ENCODE measurements at places on chromosomes 7 and 10.
A peak's percentile ranks its signal among the peaks of the same experiment; 100 is the strongest.

DNA sequence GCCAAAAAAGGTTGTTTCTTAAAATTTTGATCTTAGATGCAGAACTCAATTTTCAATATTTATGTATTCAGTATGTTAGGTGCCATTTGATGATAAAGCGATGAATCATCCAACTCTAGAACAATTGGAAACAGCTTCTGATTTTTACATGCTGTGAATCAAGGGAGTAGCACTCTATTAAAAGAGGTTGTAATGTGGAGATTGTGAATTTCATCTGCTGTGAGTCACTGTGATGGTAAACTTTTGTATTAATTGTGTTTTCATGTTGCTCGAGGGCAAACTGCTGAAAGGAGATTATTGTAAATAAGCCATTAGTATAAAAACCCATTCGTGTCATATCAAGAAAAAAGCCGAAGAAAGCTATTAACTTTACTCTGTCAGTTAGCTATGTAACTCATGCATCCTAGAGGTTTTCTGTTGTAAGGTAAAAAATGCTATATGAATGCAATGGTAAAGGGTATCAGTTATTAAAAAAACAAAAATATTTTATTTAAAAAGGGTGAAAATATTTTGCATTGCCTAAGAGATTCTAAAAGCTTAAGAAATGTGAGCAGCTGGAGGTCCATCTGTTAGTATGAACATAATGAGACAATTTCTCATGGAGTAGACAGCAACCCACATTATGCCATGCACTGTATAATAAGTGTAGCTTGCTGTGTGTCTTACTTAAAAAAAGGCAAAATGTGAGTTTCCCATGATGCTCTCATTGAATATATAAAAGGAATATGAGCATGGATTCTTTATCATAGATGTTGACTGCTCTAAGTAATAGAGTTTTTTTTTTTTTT is 511.0 kb upstream of the PCDH15 start:
- DNase-seq: no peak

DNA sequence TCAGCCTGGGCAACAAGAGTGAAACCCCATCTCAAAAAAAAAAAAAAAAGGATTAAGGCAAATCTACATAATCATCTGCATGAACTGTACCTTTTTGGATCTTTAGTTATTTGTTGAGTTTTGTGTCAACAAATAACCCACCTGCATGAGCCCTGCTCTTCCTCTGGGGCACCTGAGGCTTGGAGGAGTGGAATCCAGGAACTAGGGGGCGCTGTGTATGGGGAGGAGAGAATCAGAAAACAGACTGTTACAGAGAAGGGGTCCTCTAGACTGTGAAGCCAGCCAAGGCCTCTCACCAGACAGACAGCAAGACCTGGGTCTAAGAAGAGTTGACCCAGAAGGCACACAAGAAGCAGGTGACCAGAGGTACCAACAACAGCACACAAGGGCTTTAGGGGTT is 682.8 kb upstream of the NRP1 start:
- DNase-seq: no peak

- DNase-seq: no peak
These were observed 568.6 kb downstream of the KCNMA1 start for GRCh38 chr10:77068969-77069368.

- no peak for DNase-seq
These were observed 22.8 kb downstream of the VPS26A start for GRCh38 chr10:69146759-69147158.

DNA sequence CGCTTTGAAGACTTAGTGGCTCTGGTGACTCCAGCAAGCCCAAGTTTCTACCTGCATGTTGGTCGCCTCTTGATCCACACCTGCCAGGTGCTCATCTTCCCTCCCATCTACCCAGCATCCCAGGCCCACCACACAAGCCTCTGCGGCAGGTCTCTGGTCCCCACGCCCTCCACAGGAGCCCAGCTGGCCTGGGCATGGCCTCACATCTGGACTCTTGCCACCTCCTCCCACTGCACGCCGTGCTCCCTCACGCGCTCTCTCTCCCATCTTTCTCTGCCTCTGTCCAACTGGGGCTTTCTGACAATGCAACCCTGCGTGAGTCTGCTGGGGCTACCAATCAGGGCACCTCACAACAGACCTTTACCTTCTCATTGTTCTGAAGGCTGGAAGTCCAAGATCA is 50.2 kb upstream of the FGFR2 start:
- DNase-seq: peak; percentile 76

- no peak for DNase-seq
These were observed 237.1 kb upstream of the GALNT17 start for GRCh38 chr7:70894799-70895198.

DNA sequence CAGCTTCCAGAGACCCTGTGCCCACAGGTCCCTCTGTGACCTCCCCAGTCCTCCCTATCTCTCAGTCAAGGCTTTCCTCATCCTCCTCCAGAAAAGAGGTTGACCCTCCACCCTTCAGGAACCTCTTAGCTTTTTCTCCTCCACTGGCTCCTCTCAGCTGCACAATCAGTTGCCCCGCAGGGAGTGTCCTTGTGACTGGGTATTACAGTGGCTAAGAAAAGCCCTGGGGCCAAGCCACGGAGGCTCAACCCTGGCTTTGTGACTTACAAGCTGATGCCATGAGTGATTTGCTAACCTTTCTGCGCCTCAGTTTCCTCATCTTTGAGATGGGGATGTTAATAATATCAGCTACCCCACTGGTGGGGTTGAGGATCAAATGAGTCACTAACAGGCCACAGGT is 66.4 kb upstream of the ZMIZ1 start:
- no peak for DNase-seq

- DNase-seq: no peak
These were observed 37.3 kb downstream of the BMPR1A start for GRCh38 chr10:86793696-86794095.

- peak; percentile 22 for DNase-seq
These were observed 62.4 kb downstream of the LSM5 start for GRCh38 chr7:32427769-32428291.

DNA sequence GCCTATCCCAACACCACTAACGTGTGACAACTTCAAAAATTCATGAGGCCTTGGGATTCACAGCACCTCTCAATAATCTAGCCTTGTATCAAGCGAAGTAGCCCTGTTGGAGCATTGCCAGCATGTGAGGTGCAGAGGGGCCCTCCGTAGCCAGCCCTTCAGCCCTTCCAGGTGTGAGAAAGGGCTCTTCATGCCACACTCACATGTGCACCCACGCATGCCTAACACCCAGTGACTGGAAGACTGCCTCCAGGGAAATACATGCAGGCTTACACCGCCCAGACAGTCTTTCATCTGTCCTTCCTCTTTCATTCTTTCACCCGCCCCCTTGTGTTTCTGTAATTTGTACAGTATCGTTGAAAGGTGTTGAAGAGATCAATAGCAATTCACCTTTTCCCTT is 26.1 kb downstream of the LRRC4 start:
- no peak for DNase-seq

GRCh38 chr10:11010582-11010981 is 7.1 kb upstream of the CELF2 start:
- DNase-seq: no peak

DNA sequence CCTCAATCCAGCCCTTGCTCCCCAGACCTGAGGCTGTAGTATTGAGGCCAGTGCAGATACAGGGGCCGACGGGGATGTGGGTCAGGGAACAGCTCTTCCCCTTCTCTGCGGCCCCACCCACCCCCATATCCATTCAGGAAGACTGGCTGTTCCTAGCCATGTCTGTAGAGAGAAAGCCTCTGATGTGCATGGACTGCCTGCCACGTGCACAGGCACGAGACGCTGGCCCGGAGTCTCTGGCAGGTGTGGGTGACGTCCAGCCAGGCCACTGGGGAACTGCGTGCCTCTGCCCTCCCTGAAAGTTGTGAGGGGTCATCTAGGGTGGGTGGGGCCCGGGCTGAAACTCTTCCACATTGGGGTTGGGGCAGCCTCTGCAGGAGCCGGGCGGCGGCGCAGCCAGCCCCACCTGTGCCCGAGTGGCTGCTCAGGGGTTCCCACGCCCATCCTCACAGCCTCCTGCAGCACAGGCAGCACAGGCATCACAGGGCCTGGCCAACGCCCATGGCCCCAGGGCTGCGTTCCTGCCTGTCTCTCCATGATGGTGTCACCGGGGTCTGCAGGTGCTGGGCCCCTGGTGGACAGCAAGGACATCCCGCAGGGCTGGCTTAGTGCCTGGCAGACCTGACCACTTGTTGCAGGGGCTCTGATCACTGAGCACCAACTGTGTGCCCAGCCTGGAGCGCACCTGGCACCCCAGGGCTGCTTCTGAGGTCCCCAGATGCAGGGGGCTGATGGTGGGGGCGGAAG is 27.5 kb downstream of the MICALL2 start:
- DNase-seq: no peak

- no peak for DNase-seq
These were observed 12.4 kb downstream of the DIP2C start for GRCh38 chr10:677038-677437.

DNA sequence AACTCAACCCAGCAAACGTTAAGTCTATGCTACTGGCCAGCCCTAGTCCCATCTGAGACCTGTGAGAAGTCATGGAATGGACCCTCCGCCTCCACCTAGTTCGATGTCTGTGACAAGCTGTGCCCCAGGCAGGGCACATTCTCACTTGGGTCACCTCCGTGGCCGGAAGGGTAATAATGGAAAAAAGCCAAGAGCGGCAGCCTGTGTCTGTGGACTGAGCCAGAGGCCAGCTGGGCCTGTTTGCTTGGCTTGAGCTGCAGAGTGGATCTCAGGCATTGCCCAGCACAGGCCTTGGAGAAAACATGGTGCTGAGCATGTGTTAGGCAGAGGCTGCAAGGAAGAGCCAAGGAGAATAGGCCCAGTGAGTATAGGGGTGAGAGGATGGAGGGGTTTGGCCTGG is 97.8 kb downstream of the GALNT17 start:
- DNase-seq: no peak

DNA sequence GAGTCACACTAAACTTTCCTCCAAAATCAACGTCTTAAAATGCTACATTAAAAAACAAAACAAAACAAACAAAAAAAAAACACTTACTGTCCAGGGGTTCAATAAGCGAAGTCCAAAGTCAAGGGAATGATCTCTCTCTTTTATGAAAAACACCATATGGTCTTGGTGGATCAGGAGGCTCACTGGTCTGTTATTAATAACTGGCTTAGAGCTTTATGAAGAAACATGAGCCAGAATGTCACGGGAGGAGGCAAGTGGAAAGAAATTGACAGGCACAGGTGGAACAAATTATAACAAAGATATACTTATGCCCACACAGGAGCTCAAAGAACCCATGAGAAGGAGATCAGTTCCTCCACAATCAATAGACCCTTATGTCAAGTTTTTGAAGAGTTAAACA is at the start of gene MRLN:
MRLN (minus strand) TSS at position 189 of the 400 bp plus-strand sequence.
- no peak for DNase-seq

- no peak for DNase-seq
These were observed 19.6 kb downstream of the CABCOCO1 start for GRCh38 chr10:61682323-61682722.

DNA sequence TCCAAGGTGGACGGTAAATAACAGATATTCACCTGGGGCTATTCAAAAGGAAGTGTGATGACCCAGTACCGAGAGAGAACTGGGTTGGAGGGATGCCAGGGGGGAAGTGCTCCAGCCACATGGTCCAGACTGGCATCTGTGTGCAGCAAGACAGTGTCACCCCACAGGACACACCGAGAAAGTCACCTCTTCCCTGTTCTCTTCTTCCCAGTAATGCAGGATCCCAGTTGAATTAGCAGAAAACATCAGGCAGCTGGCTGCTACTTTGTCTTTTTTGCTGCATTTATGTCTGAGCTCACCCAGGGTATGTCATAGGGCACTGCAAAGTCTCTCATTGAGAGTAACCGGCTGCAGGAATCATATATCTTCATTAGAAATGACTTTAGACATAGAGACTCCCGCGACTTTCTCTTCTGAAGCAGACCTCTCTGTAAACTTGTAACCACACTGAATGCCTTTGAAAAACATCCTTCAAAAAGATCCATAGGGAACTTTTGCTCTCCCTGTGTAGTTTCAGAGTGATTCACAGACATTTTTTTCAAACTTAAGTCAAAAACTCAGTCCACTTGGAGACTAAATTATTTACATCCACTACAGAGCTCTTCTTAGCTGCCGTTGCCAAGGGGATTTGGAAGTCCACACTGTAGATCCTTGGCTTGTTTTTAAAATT is 609.0 kb upstream of the DPP6 start:
- no peak for DNase-seq

- no peak for DNase-seq
These were observed 81.1 kb downstream of the RGS10 start for GRCh38 chr10:119461380-119461779.

- no peak for DNase-seq
These were observed 40.1 kb downstream of the REEP3 start for GRCh38 chr10:63561341-63561740.

GRCh38 chr10:128007056-128007455 is 100.2 kb downstream of the PTPRE start:
- no peak for DNase-seq

DNA sequence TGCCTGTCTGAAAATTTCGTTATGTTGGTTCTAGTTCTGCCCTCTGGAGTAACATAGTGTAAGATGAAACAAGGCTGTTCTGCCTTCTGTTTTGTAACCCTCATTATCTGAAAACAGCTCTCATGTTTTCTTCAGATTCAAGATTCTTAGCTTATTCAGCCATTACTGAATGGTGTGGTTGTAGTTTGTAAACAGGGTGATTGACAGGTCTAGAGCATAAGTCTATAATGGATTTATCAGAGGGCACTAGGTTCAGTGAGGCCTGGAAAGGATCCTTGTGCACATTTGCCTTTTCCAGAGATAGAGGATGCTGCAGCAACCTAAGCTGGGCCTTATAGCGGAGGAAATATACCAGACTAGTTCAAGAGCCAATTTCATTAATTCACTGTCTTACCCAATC is 6.1 kb downstream of the ZNF398 start:
- DNase-seq: no peak

GRCh38 chr7:82595176-82595575 is 151.6 kb upstream of the CACNA2D1 start:
- DNase-seq: no peak

DNA sequence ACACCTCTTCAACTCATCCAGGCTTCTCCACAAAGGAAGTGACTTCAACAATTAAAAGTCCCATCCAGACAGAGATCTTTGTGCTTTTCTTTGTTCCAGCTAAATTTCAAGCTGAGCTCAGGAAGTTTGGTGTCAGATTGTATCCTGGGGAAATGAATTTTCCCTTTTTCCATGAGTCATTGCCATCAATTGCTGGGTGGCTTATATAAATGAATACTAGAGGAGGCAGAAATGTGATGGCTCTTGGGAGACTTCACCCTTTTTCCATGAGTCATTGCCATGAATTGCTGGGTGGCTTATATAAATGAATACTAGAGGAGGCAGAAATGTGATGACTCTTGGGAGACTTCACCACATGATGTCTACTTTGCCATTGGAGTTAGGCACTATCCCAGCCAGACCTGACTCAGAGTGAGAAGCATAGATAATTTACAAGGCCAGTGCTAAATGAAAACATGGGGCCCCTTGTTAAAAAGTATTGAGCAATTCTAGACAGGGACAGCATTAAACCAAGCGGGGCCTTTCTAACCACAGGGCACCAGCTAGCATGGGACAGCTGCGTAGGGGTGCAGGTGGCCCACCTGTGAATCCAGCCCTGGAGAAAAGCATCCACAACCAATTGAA is 339.2 kb upstream of the PODXL start:
- DNase-seq: no peak
